ENCODE measurements at places on chromosomes 2 and 18.
A peak's percentile ranks its signal among the peaks of the same experiment; 100 is the strongest.

- DNase-seq = no peak
Measured at GRCh38 chr18:21701621-21702020, 3.0 kb downstream of the ABHD3 start.

- DNase-seq = no peak
Measured at GRCh38 chr2:173374634-173375033, 20.0 kb downstream of the CDCA7 start.

DNA sequence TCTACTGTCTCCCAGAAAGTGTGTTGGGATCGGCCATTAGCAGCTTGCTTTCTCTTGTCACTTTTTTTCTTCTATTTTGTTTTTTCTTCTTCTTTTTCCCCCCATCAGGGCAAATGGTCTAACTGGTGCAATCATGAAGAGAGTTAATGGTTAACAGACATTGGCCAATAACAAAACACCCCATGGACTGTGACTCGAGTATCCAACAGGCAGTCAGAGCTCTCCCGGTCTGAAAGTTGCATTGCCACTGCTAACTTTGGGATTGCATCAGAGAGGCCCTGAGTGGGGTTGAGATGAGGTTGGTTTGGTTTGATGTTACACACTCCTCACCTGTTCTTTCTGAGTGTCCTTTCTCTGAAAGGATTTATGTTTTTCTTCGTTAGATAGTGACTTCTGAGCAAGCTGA, 12.9 kb upstream of the SNORC start:
- DNase-seq = no peak

DNA sequence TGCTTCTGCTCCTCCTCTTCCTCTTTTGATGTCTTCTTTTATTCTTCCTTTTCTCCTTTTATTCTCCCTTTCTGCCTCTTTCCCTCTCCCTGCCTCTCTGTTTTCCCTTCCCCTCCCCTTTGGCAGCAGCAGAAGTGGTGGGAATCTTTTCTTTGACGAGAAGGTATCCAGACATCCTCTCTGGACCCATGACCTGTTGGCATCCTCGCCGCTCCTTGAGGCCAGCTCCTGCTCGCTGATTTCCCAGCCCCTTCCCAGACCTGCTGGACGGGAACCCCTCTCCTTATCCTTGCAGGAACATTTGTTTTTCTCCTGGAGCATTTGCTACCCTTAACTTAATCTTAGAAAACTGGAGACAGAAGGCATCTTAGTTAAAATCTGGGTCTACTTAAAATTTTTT, 130.5 kb downstream of the LPIN1 start:
- no peak for DNase-seq

- no peak for DNase-seq
Measured at GRCh38 chr18:33157893-33158292, 282.6 kb downstream of the CCDC178 start.

DNA sequence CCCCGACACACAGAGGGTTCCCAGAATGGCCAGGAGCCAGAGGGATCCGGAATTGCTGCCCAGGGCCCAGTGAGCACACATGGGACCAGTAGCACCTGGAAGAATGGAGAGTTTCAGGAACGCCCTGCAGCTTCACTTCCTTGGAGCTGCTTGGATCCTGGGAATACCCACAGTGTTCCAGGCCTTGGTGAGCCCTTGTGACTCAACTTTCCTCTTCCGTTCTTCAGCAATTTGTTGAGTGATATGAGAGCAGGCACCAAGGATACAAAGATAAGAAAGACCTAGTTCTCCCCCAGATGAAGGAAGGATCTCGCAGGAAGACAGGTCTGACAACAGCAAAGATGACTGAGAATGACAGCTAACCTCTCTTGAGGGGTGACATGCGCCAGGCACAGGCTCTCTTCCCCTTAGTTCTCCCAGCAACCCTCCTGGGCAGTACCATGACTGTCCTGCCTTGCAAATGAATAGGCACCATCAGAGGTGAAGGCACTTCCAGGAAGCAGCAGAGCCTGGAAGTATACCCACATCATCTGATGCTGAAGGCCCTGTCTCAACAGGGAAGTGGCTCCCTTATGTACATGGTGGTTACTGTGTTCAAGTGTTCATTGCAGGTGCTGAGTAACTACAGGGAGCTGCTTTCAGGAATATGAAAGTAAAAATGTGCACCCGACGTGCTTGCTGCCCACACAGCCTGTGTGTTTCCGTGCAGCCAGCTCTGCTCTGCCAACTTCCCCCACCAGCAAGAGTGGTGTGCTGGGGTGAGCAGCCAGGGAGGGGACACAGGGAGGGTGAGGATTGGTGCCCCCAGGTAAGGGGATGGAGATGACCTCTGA, 116.2 kb downstream of the STPG4 start:
- peak; percentile 50 for DNase-seq

DNA sequence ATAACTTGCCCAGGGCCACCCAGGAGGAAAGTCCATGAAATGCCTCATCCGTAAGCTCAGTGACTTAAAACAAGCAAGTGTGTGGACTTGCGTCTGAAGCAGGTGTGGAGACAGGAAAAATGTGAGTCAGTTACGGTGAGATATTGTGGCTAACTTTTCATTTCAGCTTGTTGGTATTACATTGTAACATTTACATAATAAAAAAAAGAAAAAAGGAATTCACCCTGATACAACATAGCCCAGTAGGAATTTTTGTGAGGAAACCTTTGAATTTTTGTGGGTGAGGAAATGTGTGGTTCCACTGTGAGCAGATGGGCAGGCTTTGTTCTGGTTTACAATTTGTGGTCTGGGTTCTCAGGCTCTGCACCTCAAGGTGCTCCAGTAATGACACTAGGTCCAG, 33.7 kb upstream of the LYPD6B start:
- no peak for DNase-seq

DNA sequence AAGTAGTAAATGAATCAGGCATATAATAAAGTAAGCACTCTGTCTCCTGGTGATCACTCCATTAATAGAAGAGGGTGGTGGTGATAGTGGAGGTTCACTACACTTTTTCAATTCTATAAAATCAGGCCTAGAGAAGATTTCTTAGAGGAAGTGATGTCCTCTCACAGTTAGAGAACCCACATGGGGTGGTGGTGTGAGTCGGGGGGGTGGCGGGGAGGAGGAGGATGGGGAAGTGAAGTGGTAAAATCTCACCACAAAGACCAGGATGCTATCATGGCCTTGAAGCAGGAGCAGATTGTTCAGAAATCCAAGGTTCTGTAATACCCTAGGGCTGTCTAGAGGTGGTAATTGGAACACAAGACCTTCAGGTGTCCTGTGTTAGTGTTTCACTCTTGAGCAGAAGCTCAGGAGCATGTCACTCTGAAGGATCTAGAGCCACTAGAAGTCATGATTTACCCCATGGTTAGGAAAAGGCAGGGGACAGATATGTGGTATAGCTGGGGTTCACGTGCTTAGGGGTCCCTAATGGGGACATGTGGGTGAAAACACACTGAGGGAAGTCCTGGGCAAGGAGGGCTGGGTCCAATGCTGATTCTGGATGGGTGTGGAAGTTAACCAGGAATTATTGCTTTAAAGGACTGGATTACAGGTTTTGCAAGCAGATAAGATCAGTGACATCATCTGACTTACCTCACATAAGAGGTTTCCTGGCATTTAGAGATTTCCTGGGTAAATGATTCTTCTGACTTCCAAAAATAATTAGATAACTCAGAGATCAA, 31.0 kb downstream of the RNF125 start:
- DNase-seq = peak; percentile 54

- no peak for DNase-seq
Measured at GRCh38 chr2:16281451-16282335, 341.3 kb downstream of the MYCN start.

- no peak for DNase-seq
Measured at GRCh38 chr2:215277944-215278343, 33.9 kb upstream of the ATIC start.

DNA sequence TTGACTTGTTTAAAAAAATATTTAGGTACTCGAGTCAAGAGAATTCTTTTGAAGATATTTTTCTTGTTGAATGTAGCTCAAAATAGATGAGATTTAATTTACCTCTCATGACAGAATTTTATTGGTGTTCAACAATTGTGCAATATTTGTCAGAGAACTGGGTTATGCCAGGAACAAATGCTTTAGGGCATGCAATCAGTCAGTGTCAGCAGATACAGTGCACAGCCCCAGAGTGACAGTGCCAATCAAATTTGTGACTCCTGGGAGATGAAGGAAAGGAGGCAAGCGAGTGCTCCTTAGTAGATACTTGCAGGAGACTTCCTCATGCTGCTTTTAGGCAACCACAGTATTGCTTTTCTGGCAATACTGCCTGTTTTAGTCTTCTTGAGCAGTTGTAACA, 81.2 kb upstream of the DSEL start:
- no peak for DNase-seq

DNA sequence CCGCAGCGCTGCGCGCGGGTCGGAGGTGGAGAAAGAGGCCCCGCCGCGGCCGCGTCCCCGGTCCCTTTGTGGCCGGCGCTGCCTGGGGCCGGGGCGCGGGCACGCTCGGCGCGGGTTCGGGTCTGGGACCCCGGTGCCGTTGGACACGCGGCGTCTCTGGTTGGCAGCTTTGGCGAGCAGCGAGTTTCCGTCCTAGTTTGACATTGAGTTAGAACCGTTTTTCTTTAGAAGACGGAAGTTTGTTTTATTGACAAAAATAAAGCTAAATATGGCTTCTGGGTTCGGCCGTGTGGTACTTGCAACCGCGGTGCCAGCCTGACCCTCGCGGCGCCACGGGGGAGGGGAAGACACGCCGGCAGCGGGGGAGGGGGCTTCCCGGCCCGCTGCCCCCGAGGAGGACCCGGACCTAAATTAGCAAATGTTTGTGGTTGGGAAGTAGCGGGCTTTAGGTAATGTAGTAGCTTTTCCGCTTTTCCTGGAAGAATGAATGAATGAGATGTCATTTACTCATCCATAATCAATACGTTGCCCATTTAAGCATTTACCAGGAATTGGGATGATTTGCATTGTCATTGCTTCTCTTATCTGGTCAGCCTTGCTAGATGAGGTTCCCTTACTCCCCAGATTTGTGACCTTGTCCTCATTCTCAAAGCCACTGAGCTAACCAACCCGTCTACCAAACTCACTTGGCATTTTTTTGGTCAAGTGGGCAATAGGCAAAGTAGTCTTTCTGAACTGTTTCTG, 530 bp downstream of the GALNT1 start:
- DNase-seq = no peak

- DNase-seq = no peak
Measured at GRCh38 chr2:45781464-45781811, 130.0 kb downstream of the PRKCE start.

- no peak for DNase-seq
Measured at GRCh38 chr2:235835810-235836209, 332.4 kb downstream of the GBX2 start.

DNA sequence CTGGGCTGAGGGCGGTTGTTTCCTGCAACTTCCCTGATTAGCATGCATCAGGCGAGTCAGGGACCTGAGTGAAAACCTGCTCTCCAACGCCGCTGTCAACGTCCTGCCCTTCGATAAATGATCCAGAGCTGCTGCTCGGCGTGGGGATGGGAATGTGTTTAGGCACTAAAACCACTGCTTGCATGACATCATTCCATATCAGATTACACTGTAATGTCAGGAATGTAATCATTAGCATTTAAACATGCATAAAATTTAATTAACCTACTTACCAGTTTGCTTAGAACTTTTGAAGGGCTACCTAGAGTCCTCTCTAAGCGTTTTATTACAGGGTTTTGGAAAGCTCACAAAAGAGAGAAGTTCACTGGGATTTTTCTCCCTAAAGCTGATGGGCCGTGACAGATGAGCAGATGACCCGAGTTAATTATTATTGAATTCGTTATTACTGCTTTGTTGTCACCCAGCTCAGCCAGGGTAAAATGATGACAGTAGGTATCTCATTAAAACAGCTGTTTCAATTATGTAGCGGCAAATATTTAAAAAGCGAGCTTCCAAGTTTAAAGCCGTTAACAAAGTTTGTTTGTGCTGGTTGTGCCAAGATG, 685.6 kb upstream of the SALL3 start:
- no peak for DNase-seq
